Activated naive CD4-positive, alpha-beta T cell treated with anti-CD3 and anti-CD28 coated beads, Interleukin-2, amount 50 U/mL, for 72 hours (primary cell): ENCODE measurements at places on chromosomes 3 and 15.

DNA sequence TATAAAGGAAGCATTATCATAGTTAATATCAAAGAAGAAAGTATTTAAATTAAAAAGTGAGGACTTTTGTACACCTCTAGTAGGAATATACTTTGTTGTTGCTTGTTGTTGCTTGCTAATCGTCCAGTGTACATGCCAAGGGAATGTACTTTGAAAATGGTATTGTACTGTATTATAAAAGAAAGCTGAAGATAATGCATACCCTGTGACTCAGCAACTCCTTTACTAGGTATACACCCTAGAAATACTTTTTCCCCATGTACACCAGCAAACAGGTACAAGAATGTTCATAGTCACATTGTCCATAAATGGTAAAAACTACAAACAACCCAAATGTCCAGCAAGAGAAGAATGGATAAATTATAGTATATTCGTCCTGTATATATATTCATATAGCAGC lies 12.0 kb downstream of the TTBK2 start:
- no peak for DNase-seq

DNA sequence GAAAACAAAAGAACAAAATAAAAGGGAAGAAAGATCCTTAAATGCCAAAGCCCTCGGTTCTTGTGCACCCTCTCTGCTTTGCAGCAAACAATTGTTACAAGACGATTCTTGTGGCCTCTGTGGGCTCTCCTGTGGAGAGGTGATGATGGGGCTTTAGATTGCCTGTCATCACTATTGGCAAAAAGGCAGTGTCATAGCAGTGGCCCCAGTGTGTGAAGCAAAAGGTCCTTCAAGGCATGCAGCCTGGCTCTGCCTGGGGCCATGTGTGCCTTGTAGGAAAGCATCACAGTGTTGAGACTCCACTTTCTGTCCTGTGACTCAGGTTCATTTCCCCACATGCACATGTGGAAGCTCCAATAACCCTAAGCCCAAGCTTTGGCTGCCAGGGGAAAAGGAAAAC lies 43.7 kb downstream of the POC1A start:
- no peak for DNase-seq

DNA sequence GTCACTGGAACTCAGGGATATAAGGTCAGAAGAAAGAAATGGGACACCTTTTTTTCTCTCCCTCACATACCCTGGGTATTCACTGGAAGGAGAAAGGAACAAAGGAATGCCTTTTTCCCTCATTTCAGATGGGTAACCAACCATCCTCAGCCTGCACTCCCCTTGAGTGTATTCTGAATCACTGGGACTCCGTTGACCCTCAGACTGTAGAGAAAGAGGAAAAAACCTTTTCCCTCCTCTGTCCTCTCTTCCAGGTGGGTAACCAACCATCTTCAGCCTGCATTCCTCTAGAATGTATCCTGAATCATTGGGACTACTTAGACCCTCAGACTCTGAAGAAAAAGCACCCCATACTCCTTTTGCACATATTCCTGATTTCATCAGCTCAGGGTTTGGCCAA lies 11.4 kb downstream of the PRR20G start:
- no peak for DNase-seq

DNA sequence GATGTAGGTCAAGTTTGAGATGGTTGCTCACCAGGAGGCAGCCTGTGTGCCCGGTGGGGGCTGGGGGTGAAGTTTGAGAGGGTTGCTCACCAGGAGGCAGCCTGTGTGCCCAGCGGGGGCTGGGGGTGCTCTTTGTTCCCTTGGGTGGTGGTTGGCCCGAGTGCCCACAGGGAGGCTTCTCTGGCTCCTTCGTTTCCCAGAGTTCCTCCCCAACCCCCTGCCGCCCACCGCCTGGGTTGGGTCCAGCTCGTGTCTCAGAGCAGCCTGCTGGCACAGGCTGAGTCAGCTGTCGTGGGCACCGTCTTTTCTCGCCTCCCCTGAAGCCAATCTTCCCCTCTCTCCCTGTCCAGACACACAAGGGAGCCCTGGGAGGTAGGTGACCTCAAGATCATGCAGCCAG lies 3.1 kb downstream of the APBA2 start:
- DNase-seq = no peak

DNA sequence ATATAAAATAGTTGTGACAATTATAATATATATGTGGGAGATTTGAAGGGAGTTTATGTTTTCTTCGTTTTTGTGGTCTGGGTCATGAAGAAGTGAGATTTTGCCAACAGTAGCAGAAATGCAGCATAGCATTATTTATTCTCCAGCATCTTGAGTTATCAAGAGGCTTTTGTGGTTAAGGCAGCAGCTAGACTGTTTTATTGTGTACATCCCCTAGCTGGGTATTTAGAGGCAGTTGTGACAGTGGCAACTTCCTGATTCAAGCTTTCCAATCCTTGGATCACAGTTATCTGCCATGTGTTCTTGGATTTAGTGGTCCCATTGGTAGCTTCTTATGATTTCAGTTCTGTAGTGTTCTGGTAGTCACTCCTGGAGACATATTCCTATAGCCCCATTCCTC lies 29.0 kb downstream of the ARIH1 start:
- DNase-seq = no peak

GRCh38 chr15:55353025-55353424 lies 34.0 kb downstream of the PIGB start:
- DNase-seq = no peak

DNA sequence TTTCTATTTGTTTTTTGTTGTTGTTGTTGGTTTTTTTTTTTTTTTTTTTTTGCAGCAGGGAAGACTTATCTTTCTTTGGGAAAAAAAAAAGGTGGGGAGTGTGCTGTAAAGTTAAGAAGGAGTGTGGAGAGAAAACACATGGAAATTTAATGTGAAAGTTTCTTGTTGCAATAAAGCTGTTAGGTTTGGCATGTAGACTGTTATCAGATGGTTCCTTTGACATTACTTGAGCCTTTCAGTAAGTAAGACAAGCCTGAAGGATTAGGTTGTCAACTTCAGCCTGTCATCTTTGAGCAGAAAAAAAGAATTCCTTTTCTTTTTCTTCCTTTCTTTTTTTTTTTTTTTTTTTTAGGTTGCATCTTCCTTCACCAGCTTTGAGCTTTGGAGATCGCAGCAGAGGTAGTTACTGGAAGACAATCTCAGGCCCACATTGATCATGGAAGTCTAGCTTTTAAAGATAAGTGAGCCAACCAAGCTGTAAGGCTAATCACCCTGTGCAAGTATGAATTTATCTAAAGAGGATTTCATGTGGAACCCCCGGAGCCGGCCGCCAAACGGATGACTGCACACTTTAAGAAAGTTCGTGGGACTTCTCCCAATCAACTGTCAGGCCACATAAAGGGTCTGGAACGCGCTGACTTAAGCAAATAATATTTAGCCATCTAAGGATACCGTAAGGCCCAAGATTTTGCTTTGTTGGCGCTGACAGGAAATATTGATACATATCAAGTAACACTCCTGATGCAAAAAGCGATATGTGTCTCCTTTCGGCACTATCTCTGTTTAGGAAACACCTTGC lies 1040.1 kb upstream of the NR2F2 start:
- DNase-seq = no peak

DNA sequence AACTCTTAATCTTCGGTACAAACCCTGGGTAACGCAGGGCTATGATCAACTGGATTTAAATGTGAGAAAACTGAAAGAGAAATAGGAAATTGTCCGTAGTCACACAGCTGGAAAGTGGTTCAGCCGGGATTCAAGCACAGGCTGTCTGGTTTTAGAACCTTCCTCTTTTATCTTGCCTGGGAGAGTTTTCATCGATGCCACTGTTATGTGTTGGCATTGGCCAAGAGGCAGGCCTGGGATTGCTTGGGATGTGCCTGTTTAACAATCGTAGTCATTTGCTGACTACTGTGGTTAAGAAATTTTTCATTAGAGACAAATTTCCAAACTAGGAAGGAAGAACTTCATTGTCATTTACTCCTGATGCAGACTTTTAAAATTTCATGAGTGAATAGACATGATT lies 4.3 kb downstream of the MCTP2 start:
- no peak for DNase-seq

GRCh38 chr3:172044833-172045585 lies 5.6 kb downstream of the FNDC3B start:
- DNase-seq = no peak

DNA sequence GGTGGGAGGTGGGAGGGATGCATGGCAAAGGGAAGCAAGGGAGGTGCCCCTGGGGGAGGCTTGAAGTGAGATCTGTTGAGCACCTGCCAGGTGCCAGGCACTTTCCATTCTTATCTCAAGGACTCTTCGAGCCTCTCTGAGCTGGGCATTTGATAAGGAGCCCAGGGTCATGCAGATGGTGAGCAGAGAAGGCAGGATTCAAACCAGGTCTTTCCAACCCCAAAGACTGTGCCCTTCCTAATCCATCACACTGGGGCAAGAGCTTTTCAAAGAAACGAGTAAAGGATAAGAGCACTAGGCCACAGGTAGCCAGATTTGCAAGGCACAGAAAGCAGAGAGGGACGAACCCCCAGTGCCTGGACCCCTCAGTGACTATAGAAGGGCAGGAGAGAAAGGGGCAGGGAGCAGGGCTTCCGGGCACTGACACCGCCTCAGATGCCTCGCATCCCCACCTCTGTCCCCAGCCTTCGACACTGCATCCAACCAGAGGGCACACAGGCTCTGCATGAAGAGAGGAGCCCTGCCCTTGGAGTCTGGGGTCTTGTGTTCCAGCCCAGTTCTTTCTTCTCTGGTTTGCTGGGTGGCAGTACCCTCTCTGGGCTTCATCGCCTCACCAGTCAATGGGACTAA lies 21.0 kb downstream of the IGDCC4 start:
- no peak for DNase-seq

- DNase-seq = no peak
Observed at GRCh38 chr3:27325419-27325818, 43.8 kb downstream of the NEK10 start.

GRCh38 chr3:72299823-72300222 lies 514.9 kb upstream of the PROK2 start:
- no peak for DNase-seq

DNA sequence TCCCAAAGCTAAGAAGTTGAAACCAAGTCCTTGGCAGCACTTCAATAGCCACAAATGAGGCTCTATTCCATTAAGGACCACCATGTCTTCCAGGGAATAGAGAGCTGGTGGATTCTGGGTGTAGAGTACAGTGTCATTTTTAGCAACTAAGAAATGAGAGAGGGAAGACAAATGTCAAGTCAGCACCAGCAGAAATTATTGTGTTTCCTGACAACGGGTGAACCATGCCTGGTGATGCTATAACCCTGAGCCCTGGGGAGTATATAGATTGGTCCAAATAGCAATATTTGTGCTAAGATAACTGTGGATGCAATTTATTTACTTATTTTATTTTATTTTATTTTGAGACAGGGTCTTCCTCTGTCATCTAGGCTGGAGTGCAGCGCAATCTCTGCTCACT lies 305.6 kb upstream of the WNT5A start:
- DNase-seq = no peak

GRCh38 chr15:55613727-55614126 lies 25.6 kb upstream of the PYGO1 start:
- DNase-seq = no peak

DNA sequence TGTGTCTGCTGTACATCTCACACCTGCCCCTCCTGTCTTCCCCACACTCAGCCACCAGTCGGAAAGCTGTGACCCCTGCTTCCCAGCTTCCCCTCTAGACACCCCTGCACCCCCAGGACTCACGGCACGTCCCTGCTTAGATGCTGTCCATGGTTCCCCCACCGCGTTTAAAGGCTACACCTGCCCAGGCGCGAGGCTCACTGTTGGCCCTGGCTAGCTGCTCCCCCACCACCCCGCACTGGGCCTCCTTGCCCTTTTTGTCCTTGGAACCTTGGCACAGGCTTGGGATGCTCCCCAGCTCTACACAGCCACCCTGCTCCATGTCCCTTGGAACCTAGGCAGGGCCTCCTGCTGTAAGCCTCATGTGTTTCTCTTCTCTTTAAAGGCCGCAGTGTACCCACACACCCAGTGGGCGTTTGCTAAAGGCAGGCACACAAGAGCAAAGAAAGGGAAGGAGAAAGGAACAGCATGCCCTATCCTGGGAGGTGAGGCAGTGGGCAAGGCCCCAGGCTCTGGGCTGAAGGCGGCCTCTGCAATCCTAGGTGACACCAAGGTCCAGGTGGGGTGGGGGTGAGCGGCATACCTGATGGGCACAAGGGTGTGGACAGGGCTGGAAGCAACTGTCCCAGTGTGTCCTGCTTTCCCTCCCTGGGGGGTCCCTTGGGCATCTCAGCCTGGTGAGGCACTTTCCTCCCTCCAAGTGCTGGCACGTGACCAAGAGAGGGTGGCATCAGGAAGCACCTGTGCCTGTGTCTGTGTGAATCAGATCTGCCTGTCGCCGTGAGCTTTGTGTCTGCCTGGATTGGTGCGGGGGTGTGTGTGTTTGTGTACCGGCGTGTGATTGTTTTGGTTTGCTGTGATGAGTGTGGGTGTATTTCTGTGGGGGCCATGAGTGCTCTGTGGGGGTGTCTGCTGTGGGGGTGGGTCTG lies 54.4 kb downstream of the TPRA1 start:
- DNase-seq = no peak

DNA sequence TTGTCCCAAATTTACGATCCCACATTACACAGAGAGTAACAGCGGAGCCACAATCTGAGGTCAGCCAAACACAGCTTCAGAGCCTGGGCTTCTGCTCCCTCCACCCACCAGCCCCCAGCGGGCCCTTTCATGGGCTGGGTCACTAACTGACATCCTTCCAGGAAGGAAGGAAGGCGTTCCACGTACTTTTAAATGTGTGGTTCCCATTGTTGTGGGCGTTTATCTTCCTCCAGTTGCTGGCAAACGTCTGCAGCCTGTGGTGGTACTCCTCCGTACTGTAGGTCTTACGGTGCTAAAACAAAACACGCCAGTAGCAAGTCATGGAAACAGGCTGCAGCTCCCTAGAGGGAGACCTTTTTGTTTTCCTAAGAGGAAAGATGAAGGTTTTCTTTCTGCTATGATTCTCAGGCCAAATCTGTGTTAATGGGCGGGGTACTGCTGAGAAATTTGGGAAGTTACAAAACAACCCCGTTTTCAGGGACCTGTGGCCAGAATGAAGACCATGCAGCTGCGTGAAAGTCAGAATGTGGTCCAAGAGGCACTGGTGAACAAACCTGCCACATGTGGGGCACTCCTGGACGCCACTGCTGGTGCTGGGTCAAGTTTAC lies 7.6 kb downstream of the CTSH start:
- no peak for DNase-seq

DNA sequence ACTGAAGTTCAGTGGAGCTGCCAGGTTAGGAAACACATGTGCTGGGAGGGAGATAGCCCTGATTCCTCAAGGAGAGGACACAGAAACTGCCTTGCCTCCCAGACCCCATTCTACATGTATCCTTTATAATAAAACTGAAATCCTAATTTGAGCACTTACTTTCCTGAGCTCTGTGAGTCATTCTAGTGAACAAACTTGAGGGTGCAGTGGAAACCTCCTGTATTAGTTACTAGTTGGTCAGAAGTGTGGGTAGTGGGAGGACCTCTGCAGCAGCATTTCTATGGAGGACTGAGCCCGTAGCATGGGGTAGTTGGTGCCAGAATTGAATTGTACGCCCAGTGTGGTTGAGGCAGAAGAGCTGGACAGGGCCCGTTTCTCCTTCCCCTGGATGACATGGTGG lies 23.9 kb downstream of the ATP1B3 start:
- no peak for DNase-seq
